ENCODE measurements at places on chromosomes 2 and 18.

- no peak for DNase-seq
Observed at GRCh38 chr2:15805206-15805605, 135.1 kb upstream of the MYCN start.

DNA sequence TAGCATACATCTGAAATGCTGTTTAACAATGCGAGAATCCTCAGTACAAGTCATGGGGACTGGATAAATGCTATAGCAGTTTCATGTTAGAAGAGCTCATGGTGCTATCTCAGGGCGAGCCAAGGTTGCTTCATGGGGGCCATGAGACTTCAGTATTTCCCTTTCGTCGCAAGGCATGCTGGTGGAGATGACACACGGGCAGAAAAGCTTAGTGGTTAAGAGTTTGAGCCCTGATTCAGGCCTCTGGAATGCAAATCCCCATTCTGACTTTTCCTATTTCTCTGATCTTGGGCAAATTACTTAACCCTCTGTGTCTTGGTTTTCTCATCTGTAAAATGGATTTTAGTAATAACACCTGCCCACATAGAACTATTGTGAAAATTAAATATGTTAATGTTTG is 57.4 kb upstream of the EPHA4 start:
- DNase-seq, result no peak

GRCh38 chr18:47888156-47888555 is 42.3 kb downstream of the SMAD2 start:
- no peak for DNase-seq

DNA sequence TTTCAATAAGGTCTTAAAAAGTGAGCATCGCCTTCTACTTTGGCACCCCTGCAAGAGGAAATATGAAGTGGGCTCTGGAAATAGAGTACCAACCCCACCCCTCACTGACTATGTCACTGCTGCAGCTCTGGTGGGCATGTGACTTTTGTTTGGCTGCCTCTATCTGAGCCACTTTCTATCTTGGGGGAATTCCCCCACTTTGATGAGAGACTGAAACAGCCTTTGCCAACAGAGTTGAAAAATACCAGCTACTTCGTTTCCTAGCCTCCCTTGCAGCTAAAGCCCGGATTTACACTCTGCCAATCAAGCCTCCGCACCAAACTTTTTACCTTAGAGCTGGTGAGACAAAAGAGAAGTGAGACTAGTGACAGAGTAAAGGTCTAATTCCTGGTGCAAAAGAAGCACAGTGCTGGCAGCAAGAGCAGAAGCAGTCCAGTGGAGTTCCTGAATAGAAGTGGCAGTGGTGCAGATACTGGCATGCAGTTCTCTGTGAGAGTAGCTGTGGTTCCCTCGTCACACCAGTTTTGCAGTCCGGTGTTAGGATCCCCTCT is 12.0 kb upstream of the GALNT14 start:
- no peak for DNase-seq

GRCh38 chr2:236284208-236284607 is 20.0 kb upstream of the ASB18 start:
- no peak for DNase-seq

- DNase-seq, result no peak
Observed at GRCh38 chr2:17122887-17123501, 395.2 kb downstream of the RAD51AP2 start.
